ENCODE measurements at places on chromosomes 6 and 20.
A peak's percentile ranks its signal among the peaks of the same experiment; 100 is the strongest.

DNA sequence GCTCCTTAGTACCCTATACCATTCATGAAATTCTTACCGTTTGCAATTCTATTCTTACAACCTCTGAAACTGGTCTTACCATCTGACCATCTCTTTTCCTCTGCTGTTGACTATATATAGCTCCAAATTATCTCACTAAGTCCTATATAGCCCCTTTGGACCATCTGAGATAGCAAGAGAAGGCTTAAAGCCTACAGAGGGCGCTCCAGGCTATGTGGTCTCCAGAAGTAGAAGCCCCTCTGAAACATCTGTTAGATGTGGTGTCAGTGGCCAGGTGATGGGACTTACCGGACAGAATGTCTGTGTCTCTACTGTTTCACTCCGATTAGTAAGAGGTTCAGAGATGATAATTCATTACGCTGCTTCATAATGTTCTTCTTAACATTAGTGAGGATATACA, 140.7 kb upstream of the BMP2 start:
- no peak for DNase-seq

DNA sequence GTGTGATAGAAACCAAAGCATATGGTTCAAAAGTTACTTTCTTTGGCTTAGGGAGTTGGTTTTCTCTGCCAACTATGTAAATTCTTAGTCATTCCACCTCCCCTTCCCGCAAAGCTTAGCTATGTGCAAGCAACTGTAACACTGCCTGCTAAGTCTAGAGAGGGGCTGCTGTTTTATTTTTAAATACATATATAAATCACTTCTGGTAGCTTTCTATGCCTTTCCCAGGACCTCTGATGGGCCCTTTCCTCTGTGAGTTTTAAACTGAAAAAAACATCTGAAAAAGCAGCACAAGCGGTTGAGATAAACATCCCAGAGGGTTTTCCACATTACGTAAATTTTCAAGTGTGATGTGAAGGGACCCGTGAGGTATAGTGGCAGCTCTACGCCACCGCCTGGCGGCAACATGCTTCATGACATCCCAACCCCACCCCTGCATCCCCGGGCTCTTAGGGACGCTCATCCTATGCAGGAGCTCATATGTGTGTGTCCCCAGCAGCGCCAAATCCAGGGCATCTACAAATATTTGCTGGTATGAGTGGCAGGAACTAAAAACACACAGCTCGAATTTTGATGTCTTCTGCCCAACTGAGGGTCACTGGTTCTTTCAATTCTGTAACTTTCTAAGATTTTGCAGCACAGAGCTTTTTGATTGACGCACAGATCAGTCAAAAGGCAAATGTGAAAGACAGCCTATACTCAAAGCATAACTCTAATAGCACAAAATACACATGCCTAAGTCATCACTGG, 12.7 kb downstream of the SAYSD1 start:
- DNase-seq, result no peak

DNA sequence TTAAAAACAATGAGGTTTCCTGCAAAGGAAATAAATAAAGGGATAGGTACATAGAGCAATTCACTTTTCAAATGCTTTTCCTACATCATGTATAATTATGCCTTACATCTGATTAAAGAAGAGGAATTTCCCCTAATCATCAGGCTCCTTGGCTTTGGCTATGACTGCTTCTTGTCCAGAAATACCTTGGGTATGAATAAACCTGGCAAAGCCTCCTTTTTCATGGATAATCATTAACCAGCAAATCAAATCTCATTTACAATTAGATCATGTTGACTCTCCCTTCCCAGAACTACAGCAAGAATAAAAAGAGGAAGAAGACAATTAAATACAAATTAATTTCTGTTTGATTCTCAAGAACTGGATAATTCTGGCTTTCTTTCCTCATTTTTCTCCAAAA, 58.0 kb upstream of the CD2AP start:
- DNase-seq, result no peak

DNA sequence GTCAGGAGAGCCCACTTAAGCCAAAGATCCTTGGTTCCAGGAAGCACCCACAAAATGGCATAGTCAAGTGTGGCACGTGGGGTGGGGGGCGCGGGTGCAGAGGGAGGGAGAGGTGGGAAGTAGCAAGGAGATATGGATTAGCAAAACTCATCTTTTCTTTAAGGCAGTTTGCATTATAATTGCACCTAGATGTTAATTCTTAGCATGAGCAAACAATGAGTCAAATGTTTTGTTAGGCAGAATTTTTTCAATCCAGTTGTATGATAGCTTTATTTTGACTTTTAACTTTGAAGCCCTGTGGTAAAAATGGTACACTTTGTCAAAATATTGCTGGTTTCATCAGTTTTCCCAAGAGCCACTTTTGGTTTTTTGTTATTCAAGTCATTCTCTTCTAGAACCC, 15.0 kb downstream of the SCAND1 start:
- DNase-seq, result no peak

DNA sequence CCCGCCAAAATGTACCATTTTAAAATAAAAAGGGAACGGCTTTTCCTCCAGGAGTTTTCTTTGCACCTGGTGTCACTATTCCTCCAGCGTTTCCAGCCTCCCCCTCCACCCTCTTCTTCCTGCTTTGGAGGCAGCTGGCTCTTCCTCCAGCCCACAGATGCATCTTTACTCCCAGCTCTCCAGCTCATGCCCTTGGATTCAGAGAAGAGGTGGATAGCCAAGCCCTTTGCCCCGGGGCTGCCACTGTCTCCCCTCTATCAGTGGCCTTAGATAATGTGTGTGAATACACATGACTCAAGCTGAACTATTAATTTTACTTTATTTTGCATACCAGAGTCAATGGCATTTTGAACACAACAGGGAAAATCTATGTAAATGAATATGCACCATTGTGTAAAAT, 15.3 kb upstream of the CDH4 start:
- DNase-seq, result no peak

DNA sequence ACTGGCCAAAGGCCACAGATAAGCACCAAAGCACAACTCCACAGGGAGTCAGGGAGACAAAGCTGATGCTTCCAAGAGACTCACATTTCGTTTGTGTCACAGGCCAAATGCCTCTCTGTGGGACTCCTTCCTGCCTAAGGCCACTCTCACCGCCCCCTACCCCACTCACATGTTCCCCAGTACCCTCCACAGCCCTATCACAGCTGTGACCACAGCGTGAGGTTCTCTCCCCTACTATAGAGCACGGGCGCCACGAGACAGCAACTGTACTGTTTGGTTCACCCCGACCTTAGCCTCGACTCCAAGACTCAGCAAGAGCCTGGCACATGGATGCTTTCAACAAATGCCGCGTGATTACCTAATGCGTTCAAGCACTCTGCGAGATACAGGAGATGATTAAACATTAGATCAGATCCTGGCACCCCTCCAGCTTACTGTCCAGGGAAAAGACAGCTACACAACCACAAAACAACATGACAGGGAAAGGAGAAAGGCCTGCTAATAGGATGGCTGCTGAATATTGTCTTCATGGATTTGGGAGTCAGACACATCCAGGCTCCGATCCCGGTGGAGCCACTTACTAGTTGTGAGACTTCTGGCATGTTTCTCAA, 105.5 kb downstream of the AGPAT4 start:
- peak; percentile 89 for DNase-seq

- no peak for DNase-seq
Observed at GRCh38 chr6:138722425-138723371, 50.9 kb upstream of the CCDC28A start.

DNA sequence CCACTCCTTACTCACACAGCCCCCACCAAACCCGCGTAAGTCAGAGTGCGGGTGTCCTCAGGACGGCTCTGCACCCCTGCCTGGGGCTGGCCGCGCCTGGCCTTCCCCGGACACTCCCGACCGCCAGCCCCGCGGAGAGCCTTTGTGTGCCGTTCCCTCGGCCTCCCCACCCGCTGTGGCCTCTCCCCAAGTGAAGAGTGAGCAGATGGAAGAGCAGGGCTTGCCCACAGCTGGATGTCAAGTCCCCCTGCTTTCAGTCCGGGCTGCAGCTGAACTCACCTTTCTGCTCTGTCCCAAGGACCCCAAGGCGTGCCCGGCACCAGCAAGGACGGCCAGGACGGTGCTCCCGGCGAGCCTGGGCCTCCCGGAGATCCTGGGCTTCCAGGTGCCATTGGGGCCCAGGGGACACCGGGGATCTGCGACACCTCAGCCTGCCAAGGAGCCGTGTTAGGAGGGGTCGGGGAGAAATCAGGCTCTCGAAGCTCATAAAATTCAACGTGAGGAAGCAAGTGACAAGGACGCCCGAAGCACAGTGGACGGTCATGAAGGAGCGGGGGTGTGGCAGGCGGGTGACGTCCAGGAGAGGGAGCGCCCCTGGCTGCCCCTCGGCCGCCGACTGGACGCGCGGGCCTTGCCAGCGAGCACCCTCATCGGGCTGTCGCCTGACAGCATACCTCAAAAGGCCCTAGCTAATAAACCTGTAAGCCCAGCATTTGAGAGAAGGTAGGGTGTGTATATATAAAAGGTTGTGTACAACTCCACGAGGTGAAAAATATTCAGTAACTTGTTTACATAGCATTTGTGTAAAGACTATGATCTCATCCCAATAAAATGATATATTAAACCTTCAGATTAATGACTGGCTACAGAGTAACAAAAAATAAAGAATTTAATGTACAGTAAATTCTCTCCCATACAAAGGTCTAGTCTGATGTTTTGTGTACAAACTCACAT, 21.1 kb downstream of the TCFL5 start:
- no peak for DNase-seq

DNA sequence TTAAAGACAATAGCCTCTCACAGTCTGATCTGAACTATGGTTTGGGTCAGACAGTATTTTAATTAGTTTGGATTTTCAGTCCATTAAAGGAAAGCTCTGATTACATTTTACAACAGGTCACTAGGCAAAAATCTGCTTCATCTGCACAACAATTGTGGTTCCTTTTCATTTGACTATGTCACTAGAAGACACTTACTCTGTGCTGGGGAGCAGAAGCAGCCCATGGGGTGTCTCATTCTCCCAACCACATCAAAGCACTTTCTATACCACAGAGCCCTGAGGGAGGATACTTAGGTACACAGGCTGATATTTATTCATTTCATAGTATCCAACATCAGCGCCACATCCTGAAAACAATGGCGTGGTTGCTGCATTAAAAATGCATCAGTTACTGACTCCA, 36.6 kb upstream of the HDAC2 start:
- DNase-seq, result no peak

DNA sequence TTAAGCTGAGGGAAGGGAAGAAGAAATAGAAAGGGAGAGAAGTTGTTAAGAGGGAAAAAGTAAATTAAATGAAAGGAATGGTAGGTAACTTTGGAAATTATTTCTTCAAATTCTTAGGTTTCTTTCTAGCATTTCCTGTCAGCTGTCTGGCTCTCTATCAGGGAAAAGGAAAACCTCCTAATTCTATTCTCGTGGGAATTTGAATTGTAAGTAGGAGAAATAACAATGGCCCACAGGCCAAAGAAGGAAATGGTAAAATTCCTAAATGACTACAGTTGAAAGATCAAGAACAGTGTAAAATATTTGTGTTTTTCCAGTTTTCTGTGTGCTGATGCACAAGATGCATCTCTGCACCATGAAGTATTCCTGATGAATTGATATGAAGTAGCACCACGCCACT, 173.0 kb downstream of the IBTK start:
- DNase-seq, result no peak

- DNase-seq, result no peak
Observed at GRCh38 chr6:40352006-40352405, 235.2 kb downstream of the LRFN2 start.

GRCh38 chr20:33499355-33499754, 9.5 kb downstream of the CBFA2T2 start:
- no peak for DNase-seq

Data from Panc1 (cell line).